Frontal cortex (tissue), 4 donors: ENCODE measurements at places on chromosomes 7 and 10. TPM values are rescaled to one million over a fixed set of nuclear protein-coding genes. Genes with fewer than 3 reads are reported as not detected.

GRCh38 chr7:20191391-20191869 is 25.8 kb downstream of the MACC1 start:
- no peak for DNase-seq

Gene CD36
- total RNA-seq = 22.0 TPM

Gene SPDYE1
- total RNA-seq = not detected

Gene ATAD1
- 85.6 TPM for total RNA-seq
